Adrenal gland (tissue), 19 donors: ENCODE measurements at places on chromosomes 5 and 9. TPM values are rescaled to one million over a fixed set of nuclear protein-coding genes. Genes with fewer than 3 reads are reported as not detected.

Gene NACC2
- 36.4 TPM for total RNA-seq

- no peak overlapping the region for H3K4me3 ChIP-seq
- H3K27ac ChIP-seq, result no peak overlapping the region
- H3K36me3 ChIP-seq, result no peaks in the 10 kb centered on the region
Observed at GRCh38 chr5:13567819-13568218, 376.7 kb downstream of the DNAH5 start.

DNA sequence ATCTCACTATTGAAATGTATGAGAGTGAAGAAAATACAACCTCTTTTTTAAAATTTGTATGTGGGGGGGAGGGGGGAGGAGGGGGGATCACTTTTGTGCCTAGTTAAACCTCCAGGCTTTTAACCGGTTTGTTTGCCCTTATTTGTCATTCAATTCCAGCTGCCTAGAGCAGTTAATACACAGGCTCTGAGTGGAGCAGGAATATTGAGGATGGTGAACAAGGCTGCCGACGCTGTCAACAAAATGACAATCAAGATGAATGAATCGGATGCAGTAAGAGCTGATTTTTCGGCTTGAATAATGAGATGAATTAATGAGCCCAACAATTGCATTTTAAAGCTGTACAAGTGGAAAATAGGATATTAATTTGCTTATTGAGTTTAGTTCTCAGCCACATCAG lies 28.7 kb upstream of the SNX24 start:
- DNase-seq, result no peak
- H3K4me1 ChIP-seq, result no peaks in the 10 kb centered on the region
- no peaks in the 10 kb centered on the region for H3K27me3 ChIP-seq

DNA sequence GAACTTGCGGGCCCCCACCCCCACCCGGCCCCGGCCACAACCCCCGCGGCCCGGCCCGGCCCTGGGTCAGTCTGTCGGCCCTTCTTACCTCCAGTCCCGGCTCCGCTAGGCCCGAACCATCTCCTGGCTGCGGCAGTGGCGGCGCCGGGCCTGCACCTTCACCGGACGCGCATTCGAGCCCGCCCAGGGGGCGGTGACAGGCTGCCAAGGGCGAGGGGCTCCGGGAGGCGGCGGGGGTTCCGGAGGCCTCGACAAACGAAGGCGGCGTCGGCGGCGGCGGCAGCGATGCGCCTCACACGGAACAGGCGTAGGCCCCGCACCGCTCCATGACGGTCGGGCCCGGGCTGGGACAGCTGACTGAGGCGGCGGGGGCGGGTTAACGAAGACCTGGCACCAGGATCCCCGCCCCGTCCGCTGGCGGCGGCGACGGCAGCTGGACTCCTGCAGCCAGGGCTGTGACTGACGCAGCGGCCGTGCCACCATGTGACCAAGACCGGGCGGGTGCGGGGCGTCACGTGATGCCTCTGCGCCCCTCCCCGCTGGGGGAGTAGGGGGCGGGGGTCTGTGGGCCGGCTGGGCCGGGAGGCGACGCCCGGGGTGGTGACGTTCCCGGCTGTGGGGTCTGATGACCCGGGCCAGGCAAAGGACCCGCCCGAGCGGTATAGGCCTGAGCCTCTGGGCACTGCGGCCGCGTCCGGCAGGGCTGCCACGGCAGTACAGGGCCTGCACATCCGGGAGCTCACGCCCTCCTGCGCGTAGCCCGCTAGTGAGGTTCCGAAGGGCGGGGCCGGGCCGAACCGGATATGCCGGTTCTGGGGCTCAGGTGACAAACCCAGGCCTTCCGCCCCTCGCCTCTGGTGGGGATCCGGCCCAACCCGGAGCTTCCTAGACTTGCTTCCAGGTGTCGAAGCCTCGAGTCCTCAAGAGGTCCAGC lies at the start of gene AFF4:
Gene AFF4 (minus strand): TSS at position 464 of the 934 bp plus-strand sequence. CDS start 26,445 bp downstream, outside the sequence.
- H3K4me3 ChIP-seq, result peak within 1 kb of the TSS; percentile 95
- peaks cover 28% of the 10 kb centered on the region for H3K4me1 ChIP-seq
- no peaks in the 10 kb centered on the region for H3K27me3 ChIP-seq

Gene ZFP37
- total RNA-seq, result 2.5 TPM

Gene CARD9
- total RNA-seq, result 2.7 TPM

Gene GNA14
- 2.7 TPM for total RNA-seq

DNA sequence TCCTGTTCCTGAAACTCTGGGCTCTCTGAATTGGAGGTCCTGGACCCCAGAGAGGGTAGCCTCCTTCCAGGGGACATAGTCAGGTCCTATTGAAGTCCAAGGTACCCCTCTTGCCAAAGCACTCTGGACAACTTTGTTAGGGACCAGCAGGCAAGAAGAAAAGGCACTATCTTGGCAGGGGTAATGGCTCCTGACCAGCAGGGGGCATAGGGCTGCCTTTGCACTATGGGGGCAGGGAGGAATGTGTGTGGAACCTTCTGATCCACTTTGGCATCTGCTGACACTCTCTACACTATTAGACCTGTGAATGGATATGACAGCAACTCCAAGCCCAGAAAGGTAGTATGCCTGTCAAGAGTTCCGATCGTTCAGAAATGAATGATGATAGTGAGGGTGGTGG lies 179.0 kb upstream of the CD180 start:
- H3K4me1 ChIP-seq, result no peaks in the 10 kb centered on the region
- H3K27ac ChIP-seq, result no peak overlapping the region
- H3K27me3 ChIP-seq, result no peaks in the 10 kb centered on the region
- H3K36me3 ChIP-seq, result no peaks in the 10 kb centered on the region
- no peak overlapping the region for H3K4me3 ChIP-seq

Gene PNPLA7
- 5.3 TPM for total RNA-seq

- peak overlapping the region; percentile 78 for H3K27ac ChIP-seq
- H3K36me3 ChIP-seq, result no peaks in the 10 kb centered on the region
- H3K27me3 ChIP-seq, result no peaks in the 10 kb centered on the region
- peak overlapping the region; percentile 90 for H3K4me3 ChIP-seq
- DNase-seq, result no peak
Observed at GRCh38 chr9:136544964-136545691, 720 bp downstream of the NOTCH1 start.

- no peak for DNase-seq
- no peak overlapping the region for H3K27ac ChIP-seq
- no peak overlapping the region for H3K4me3 ChIP-seq
- no peaks in the 10 kb centered on the region for H3K4me1 ChIP-seq
- H3K36me3 ChIP-seq, result no peaks in the 10 kb centered on the region
- no peaks in the 10 kb centered on the region for H3K27me3 ChIP-seq
Observed at GRCh38 chr9:16203729-16204573, 651.1 kb downstream of the CCDC171 start.

Gene SPAG8
- total RNA-seq, result 1.5 TPM

Gene CDC37L1
- total RNA-seq, result 26.7 TPM

GRCh38 chr9:133945977-133946753 lies 46.0 kb downstream of the VAV2 start:
- H3K4me1 ChIP-seq, result peaks cover 26% of the 10 kb centered on the region
- H3K27ac ChIP-seq, result no peak overlapping the region
- no peaks in the 10 kb centered on the region for H3K27me3 ChIP-seq
- DNase-seq, result no peak
- H3K36me3 ChIP-seq, result no peaks in the 10 kb centered on the region
- no peak overlapping the region for H3K4me3 ChIP-seq

DNA sequence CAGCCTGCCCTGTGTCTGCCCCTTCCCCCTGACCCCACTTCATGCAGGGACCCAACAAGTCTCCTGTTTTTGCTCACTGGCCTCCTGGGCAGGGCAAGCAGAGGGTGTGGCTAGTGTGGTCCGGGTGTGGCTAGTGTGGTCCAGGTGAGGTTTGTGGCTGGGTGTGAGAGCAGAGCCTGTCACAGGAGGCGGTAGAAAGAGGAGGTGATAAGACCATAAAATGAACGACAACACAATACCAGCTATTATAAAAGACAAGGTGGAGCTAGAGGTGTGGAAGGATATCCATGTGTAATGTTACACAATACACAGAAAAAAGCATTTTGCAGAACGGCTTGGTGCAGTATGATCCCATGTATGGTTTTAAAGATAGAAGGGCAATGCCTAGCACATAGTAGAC lies 23.3 kb downstream of the SPRY4 start:
- DNase-seq, result no peak
- H3K4me1 ChIP-seq, result peaks cover 10% of the 10 kb centered on the region
- no peak overlapping the region for H3K4me3 ChIP-seq
- H3K27me3 ChIP-seq, result no peaks in the 10 kb centered on the region
- no peak overlapping the region for H3K27ac ChIP-seq
- no peaks in the 10 kb centered on the region for H3K36me3 ChIP-seq

DNA sequence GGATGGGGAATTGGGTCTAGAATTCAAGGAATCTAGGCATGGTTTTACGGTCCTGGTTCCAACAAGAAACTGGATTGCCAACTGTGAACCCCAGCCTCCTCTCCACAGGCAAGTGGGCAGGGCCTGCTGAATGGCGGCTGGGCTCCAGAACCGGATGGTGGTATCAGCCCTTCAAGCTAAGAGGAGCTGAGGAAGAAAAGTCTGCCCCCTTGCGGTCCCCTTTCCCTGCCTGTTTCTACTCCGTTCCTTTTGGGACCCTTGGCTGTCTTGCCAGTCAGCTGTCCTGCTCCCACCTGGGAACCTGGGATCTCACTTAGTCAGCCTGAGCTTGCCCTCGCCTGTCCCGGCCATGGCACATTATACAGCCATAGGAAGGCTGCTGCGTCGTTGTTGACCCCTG lies 234.4 kb upstream of the DAPK1 start:
- no peaks in the 10 kb centered on the region for H3K36me3 ChIP-seq
- no peaks in the 10 kb centered on the region for H3K4me1 ChIP-seq
- no peak overlapping the region for H3K4me3 ChIP-seq
- no peak overlapping the region for H3K27ac ChIP-seq
- DNase-seq, result peak; percentile 23

Gene TBC1D9B
- 192 TPM for total RNA-seq

Gene GOLM1
- total RNA-seq, result 84.6 TPM

Gene PLPP7
- total RNA-seq, result 16.8 TPM

DNA sequence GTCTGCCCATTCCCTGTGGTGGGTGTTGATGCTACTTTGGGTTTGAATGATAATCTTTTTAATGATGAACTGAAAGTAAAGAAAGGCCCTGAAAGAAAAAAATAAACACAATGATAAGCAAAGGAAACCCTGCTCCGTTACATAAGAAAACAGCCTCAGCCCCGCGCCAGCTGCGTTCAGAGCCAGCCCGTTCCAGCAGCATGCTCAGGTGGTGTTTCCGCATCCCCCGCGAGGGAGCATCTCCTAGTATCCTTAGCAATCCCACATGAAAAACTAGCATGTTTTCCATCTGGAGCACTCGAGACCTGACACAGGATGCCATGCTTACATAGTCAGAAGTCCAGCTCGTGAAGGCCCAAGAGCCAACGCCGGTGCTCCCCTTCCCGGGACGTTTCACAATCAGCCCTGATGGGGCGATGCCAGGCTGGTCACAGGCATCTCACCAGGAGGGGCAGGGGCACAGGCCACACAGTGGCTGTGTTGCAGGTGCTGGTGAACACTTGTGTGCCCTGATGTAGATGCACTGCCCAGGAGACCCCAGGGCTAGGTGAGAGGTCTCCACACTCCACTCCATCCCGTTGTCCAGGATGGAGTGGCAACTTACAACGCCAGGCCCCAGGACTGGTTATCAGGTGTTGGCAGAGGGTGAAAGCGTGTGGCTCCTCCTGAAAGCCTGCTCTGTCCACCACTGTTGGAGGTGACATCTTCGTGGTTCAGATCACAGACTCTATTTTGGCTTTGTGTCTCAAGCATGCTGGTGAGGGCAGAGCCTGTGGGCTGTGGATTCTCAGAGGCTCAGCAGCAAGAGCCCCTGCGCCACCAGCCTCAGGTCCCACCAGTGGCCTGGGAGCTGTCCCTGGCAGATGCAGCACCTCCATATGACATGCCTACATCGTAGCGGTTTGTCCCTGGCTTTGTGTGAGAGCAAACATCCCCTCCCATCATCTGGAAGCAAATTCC lies 246.8 kb upstream of the IRX1 start:
- H3K4me1 ChIP-seq, result no peaks in the 10 kb centered on the region
- no peak overlapping the region for H3K27ac ChIP-seq
- no peak for DNase-seq
- H3K4me3 ChIP-seq, result no peak overlapping the region
- no peaks in the 10 kb centered on the region for H3K27me3 ChIP-seq

Gene ARL10
- 4.6 TPM for total RNA-seq

Gene TMEM232
- total RNA-seq, result 16.6 TPM

- H3K36me3 ChIP-seq, result no peaks in the 10 kb centered on the region
- no peak overlapping the region for H3K27ac ChIP-seq
- no peaks in the 10 kb centered on the region for H3K27me3 ChIP-seq
- no peak overlapping the region for H3K4me3 ChIP-seq
- peaks cover 27% of the 10 kb centered on the region for H3K4me1 ChIP-seq
Observed at GRCh38 chr9:131720330-131720729, 19.5 kb downstream of the RAPGEF1 start.

DNA sequence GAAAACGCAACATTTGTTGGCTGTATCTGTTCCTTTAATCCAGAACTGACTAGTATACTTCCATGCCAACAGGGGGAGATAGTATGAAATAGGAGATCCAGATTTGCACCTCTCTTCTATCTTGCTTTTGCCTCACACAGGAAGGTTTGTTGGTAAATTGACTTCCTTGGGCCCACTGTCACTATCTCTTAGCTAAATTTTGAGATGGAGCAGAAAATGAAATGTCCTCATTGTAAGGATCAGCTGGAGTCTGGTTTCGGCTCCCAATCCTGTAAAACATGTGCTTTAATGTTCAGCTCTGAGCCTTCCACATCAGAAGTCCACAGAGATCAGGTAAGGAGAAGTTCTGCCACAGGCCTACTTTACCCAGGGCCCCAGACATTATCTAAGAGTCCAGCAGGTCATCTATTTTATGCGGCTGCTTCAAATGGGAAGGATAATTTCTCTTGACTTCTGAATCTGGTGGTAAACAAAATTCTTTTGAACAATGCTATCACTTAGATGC lies 176.8 kb downstream of the FER start:
- no peaks in the 10 kb centered on the region for H3K4me1 ChIP-seq
- no peak for DNase-seq
- H3K4me3 ChIP-seq, result no peak overlapping the region
- H3K27me3 ChIP-seq, result no peaks in the 10 kb centered on the region
- H3K36me3 ChIP-seq, result no peaks in the 10 kb centered on the region
- no peak overlapping the region for H3K27ac ChIP-seq

Gene PRDM9
- not detected for total RNA-seq

Gene CATSPER3
- 0.28 TPM for total RNA-seq

DNA sequence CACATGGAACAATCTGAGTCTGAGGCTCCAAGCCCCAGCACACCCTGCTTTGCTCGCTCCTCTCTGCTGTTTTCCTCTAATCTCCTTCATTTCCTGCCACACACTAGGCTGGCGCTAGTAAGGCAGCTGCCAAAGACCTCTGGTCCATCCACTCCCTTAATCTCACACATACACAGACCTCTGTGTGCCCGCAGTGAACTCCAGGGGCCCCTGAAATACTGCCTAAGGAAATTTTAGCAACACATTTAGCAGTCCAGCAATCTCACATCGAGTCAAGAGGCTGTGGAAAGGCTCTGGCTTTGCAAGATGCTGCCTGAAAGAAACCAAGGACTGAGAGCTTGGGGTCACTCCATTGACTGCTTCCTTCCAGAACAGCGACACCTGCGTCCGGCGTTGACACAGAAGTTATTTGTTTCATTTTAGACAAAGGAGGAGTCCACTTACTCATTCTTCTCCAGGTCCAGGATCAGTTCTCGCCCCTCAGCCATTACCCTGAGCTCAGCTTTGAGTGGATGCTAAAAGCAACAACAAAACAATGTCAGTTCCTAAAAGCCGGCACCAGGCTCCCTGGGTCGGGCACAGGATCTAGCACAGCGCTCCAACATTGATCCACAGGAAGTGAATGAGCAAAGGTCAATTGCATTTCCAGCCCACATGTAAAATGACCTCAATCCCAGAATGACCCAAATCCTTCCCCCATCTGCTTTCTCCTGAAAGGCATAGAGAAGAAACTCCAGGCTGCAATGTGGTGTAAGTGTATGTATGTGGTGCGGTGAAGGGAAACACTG lies 11.5 kb downstream of the ADAM19 start:
- H3K27ac ChIP-seq, result peak overlapping the region; percentile 57
- H3K36me3 ChIP-seq, result no peaks in the 10 kb centered on the region

- no peak overlapping the region for H3K27ac ChIP-seq
- no peaks in the 10 kb centered on the region for H3K27me3 ChIP-seq
- H3K36me3 ChIP-seq, result no peaks in the 10 kb centered on the region
- no peak overlapping the region for H3K4me3 ChIP-seq
- H3K4me1 ChIP-seq, result no peaks in the 10 kb centered on the region
Observed at GRCh38 chr5:139460455-139460854, 2.1 kb downstream of the ECSCR start.
